ENCODE measurements at places on chromosomes 7 and 10. TPM values are rescaled to one million over a fixed set of nuclear protein-coding genes. Genes with fewer than 3 reads are reported as not detected.

- no peak for DNase-seq
Measured at GRCh38 chr10:43314626-43315495, 48.0 kb upstream of the RASGEF1A start.

The RET gene
- 0.10 TPM for polyA plus RNA-seq

The TMEM176B gene
- 70.0 TPM for polyA plus RNA-seq

The SOSTDC1 gene
- polyA plus RNA-seq = not detected

The PAPOLB gene
- not detected for polyA plus RNA-seq

DNA sequence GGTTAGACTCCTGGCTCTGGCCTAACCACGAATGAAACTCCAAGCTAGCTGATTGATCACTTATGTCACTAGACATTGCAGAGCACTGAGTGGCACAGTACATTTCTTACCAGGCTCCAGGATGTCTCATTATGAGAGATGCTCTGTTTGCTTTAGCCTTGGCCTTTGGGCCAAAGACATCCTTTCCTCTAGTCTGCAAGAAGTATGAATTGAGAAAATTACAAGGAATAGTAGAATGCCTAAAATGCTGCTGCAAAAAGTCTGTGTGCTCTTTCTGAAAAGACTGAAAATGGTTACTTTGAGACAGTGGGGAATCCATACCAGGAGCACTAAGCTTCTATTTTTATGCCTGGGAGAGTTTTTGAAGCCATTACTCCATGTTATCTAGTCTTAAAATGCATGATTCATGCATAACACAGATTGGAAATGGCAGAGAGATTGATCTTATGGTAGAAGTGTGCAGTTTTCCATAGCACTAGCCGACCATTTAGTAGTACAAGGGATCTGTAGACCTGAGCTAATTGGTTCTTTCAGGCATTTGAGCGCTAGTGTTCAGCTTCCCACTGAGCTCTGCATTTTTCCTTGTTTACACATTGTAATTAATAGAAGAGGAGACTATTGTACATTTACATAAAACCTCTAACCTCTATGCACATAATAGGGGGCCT, 303.8 kb downstream of the PRKG1 start:
- no peak for DNase-seq

- no peak for DNase-seq
Measured at GRCh38 chr10:68156373-68157185, 47.3 kb downstream of the MYPN start.

DNA sequence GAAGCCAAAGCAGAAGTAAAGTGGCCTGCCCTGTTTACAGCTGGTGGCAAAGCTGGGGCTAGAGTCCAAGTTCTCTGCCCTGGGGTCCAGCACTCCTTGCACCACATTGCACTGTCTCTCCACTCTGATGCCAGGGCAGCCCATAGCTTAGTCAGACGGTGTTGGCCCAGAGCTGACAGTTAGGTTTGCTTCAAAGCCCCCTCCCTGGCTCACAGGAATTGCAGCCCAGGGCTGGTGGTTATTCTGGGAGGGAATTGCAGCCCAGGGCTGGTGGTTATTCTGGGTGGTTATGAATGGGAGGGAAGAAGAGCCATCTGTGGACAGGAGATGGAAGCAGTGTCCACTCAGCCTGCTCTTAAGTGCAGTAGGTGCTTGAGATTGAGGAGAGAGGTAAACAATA, 88.9 kb downstream of the SCRN1 start:
- DNase-seq = no peak

GRCh38 chr10:31384589-31384949, 65.6 kb downstream of the ZEB1 start:
- DNase-seq = no peak

DNA sequence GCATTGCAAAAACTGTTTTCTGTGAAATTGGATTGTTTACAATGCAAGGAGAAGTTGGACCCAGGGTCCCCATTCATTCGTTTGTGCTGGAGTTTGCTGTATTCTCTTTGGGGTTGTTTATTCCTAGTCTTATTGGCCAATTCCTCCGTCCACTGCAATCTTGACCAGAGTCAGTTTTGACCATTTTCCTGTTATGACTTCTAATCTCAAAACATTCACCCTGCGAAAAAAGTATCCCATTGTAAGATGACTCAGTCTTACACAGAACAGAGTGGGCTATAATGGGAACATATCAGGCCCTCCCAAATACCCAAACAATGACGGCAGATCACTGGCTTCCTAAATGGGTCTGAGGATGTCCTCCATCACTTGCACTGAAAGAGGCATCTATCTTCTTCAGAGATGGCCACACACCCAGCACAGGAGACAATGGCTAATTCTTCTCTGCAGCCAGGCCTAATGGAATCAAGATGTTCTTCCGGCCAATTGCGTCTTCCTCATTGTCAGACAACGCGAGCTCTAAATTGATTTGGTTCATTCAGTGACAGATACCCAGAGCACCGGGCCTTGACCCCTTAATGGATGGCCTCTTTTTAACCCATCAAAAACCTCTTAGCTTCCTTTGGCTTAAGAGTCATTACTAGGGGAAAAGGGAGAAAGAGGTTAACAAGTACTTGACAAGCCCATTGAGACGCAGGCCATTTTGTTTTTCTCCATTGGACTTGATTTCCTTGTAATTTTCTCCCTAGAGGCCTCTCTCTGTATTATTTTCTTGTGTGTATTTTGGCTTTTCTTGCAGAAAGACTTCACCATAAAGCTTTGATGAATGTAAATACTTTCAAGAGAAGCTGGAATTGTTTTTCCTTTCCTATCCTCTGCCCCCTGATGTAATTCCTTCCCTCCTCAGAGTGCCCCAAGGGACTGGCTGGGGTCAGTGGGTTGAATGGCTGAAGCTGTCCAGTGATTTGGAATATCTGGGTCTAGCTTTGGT, 129.6 kb downstream of the PRPF18 start:
- no peak for DNase-seq

All from spleen (tissue), 13 donors.